ENCODE measurements at places on chromosomes 16 and 17.

DNA sequence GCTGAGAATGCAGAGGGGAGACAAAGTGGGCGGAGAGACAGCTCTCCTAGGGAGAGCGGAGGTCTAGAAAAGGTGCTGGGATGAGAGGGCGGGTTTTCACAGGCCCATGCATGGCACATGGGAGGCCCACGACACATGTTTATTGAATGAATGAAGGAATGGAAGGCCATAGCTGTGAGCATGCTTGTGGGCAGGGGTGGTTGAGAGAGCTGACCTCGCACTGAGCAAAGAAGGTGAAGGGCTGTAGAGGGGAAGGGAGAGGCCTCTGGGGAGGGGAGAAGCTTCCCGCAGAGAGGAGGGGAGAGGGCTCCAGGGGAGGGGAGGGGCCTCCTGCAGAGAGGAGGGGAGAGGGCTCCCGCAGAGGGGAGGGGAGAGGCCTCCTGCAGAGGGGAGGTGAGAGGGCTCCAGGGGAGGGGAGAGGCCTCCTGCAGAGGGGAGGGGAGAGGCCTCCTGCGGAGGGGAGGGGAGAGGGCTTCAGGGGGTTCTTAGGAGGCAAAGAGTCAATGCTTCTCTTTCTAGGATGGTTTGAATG is 27.3 kb downstream of the SDK2 start:
- no peak for DNase-seq

DNA sequence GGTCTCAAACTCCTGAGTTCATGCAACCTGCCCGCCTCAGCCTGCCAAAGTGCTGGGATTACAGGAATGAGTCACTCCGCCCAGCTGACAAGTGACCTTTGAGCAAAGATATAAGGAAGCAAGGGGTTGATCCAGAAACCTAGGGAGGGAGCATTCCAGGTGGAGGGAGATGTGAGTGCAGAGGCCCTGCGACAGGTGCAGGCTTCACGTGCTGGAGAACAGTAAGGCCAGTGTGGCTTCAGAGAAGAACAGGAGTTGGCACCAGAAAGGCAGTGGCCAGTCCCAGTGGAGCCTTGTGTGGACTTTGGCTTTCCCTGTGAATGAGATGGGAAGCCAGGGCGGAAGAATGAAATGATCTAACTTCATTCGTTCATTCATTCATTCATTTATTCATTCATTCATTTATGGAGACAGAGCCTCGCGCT is 73.6 kb upstream of the HAS3 start:
- DNase-seq, result no peak

DNA sequence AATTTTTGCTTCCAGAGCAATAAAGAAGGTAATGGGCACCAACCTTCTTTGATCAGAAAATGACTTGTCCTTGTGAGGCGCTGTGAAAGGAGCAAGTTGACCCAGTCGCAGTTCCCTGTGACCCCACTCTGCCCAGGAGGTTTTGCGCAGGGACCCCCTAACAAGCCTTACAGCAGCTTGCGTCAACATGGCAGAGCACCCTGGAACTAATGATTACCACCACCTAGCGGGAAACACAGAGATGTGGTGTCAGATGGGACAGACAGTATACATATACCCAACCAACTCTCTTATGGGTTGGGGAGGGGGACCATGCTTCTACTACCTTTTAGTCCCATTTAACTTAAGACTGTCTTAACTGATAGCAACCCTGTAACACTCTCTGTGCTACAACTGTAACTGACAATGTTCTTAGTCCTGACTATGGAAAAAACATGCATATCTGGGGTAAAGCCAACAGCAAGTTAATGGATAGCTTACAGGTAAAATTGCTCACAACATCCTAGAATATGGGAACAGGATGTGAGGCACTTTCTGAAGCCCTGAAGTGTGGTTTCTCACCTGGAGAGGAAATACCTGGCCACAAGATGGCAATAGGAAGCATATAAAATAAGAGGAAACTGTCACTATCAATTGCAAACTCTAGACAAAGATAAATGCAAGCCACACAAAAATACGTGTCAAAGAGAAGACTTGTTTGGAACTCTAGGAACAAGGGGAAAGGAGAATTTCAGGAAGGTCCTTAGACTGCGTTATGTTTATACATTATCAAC is 3.0 kb downstream of the KARS1 start:
- no peak for DNase-seq

- DNase-seq, result no peak
Measured at GRCh38 chr16:83472776-83473501, 334.8 kb upstream of the HSBP1 start.

DNA sequence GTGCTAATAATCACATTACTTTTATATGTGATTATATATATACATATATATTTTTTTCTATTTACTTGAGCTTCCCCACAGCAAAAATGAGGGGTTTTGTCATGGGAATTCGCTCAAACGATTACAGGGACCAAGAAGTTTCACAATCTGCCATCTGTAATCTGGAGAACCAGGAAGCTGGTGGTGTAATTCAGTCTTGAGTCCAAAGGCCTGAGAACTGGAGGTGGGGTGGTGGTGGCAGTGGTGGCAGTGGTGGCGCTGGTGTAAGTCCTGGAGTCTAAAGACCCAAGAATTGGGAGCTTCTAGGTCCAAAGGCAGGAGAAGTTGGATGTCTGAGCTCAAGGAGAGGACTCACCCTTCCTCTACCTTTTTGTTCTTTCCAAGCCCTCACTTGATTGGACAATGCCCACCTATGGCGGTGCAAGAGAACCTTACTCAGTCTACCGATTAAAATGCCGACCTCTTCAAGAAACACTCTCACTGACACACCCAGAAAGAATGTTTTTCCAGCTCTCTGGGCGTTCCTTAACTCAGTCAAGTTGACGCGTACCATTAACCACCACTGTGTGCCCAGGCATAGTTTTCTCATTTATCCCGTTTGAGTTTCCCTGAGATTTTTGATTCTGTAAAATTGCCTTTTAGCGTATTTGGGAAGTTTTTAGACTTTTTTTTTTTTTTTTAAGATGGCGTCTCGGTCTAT is 31.9 kb downstream of the POLR2A start:
- DNase-seq, result no peak

DNA sequence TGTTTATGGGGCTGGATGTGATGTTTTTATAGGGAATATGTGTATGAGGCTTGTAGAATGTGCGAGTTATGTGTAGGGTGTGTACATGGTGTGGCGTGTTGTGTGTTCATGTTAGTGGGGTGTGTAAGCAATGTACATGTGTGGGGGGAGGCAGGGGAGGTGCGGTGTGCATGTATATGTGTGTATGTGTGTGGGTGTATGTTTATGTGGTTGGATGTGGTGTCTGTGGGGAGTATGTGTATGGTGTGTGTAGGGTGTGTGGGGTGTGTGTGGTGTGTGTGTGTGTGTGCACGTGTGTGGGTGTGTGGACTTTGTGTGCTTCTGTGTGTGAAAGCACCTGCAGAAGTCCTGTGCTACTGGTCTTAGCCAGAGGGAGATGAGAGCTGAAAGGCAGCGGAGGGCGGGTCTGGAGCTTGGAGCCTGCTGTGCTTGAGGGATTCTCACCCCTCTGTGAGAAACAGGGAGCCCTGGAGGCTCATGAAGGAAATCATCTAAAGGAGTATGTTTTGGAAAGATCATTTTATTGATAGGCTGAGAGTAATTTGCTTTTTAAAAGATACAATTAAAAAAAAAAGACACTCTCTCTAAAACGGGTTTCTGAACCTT is 222.7 kb downstream of the HS3ST4 start:
- DNase-seq, result no peak

- DNase-seq, result peak; percentile 44
Measured at GRCh38 chr16:3065742-3066439, 451 bp downstream of the IL32 start.

DNA sequence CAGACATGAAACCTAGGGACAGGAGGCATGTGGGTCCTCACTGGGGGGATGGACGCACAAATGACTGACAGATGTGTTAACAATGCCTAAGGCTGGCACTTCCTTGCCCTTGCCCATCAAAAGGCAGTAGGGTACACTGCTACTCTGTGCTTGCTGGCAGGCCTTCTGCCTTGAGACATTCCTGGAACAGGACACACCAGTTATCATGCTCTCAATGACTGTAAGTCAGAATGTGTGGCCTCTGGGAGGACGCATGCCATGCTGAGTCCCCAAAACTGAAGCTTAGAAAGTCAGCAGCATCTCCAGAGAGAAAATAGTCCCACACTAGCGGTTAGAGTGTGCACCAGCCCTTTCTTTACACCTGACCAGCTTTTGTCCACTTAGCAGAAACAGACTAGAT is 16.1 kb upstream of the SREBF1 start:
- no peak for DNase-seq

GRCh38 chr16:73543331-73543969 is 495.5 kb upstream of the ZFHX3 start:
- no peak for DNase-seq

DNA sequence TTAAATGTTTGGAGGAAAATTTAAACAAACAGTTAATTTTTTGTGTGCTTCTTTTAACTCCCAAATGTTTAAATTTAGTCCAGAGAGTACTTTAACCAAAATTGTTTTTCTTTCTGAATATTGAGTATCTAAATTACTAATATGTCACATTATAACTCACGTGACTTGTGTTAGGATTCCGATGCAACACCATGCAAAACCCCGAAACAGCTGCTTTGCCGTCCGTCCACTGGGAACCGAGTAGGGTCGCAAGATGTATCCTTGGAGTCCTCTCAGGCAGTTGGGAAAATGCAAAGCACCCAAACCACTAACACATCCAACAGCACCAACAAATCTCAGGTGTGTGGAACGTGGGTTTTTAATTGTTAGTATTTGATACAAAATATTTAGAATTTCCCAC is 38.7 kb upstream of the ADCY7 start:
- no peak for DNase-seq

DNA sequence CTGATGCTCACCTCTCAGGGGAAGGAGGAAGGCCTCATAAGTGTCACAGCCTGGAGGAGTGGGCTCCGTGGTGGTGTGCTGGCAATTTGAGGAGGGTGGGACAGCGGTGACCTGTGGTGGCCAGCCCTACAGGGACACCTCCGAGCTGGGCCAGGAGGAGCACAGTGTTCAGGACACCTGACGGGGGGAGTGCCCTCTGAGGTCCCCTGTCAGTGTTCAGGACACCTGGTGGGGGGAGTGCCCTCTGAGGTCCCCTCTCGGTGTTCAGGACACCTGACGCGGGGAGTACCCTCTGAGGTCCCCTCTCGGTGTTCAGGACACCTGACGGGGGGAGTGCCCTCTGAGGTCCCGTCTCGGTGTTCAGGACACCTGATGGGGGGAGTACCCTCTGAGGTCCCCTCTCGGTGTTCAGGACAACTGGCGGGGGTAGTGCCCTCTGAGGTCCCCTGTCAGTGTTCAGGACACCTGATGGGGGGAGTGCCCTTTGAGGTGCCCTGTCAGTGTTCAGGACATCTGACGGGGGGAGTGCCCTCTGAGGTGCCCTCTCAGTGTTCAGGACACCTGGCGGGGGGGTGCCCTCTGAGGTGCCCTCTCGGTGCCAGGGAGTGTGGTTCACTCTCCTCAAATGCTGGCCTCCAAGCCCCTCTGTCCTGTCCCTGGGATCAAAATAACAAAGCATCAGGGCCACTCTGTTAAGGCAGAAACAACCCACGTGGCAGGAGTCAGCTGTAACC is 73.4 kb upstream of the ZNF469 start:
- no peak for DNase-seq

- no peak for DNase-seq
Measured at GRCh38 chr16:76278980-76279379, 1.8 kb downstream of the CNTNAP4 start.

DNA sequence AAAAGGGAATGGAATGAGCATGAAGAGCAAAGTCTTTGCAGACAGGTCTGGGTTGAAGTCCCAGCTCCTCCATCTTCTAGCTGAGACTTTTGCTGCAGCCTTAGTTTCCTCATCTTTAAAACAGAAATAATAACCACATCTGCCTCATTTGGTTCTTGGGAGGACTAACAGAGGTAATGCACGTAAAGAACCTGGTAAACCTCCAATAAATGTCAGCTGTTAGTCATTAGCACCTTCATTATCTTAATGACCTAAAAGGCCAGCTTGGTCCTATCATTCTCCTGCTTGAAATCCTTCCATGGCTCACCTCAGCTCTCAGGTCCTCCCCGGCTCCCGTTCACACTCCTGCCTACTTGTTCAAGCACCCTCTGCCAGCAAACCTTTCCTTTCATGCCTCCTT is 51.8 kb downstream of the SKAP1 start:
- DNase-seq, result no peak

DNA sequence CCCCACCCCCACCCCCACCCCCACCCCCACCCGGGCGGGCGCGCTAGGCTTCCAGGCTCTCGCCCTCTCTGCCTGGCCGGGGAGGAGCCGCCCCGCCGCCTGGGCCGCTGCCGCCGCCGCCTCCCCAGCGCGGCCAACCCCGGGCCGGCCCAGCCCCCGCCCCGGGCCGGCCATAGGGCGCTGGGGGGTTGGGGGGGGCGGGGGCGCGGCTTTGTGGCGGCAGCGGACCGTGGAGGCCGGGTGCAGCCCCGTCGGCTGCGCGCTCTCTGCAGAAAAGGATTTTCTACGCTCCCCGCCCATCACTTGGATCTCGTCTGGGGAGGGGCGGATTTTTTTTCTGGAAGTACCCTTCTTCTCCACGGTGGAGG is 230.9 kb downstream of the MRTFB start:
- no peak for DNase-seq

DNA sequence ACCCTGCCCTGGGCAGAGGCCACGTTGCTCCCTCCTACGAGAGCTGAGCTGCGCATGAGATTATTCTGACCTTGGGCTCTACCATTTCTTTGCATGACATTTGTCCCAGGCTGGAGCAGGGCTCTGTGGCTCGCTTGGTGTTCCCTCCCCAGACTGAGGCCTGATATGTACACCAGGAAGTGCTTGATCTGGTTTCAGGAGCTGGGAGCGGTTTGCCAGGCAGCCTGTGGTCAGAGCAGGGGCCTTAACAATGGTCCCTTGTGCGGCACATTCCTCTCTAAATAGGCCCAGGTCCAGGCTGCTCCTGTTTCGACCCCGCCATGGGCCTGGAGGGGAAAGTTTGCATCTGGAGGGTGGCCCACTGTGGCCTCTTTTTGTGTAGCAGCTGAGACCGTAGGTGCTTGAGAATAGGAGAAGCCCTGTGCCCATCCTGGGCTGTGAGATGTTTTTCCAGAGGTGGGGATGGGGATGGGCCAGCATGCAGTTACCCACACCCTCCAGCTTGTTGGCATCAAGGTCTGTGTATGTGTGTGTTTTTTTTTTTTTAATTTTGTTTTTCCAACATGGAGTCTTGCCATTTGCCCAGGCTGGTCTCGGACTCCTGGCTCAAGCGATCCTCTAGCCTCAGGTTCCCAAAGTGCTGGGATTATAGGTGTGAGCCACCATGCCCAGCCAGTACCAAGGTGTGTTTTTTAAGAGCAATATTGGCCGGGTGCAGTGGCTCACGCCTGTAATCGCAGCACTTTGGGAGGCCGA is 253.9 kb downstream of the SEC14L1 start:
- DNase-seq, result no peak

DNA sequence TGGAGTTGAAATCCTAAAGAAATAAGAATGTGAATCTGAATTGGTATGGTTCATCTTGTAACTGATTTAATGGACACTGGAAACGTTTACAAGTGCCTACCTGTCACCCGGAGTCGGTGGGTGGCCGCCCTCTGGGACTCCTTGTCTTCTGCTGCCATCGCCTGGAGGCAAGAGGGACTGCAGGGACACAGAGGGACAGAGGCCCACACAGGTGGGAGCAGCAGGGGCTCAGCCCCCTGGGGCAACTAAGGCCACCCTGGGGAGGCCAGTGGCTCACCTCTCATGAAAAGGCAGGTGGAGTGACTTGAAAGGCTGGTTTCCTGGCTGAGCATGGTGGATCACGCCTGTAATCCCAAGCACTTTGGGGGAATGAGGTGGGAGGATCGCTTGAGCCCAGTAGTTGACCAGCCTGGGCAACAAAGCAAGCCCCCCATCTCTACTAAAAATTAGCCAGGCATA is 23.2 kb downstream of the TMEM92 start:
- peak; percentile 86 for DNase-seq
